ENCODE measurements at places on chromosomes 6 and 20.

- DNase-seq = no peak
These were observed 30.9 kb downstream of the MAP3K5 start for GRCh38 chr6:136761227-136761922.

DNA sequence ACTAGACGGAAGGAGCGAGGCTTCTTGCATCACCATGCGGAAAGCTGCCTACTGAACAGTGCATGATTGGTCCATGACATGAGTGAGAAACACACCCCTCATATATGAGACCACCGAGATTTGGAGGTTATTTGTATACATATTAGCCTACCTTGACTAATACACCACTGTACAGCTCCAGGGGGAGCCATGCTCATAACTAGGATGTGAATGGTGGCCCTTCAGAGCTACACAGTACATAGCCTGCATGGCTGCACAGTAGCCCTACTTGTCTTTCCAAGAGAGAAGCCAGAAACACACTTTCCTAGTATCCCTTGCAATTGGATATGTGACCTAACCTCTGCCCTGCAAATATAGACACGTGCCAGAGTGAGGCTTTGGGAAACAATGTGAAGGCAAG is 21.8 kb upstream of the MCUR1 start:
- DNase-seq = no peak

GRCh38 chr6:41164551-41165120 is 1.7 kb upstream of the TREM2 start:
- DNase-seq = no peak

GRCh38 chr6:144216668-144217218 is 66.4 kb downstream of the STX11 start:
- DNase-seq = no peak

DNA sequence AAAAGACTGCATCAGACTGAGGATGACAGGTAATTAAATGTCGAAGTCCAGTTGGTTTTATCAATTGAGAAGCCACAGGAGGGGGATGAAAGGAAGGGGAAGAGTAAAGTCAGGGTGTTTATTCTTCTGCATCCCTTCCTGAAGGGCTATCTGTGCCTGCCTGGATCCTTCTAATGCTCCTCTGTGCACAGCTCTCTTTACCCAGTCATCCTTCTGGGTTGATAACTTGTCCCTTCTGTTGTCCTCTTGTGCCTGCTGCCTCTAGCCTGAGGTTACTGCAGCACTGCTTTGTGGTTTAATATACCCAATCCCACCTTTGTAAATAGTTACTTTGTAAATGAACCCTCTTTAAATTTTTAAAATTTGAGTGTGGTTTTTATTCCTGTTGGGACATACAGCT is 1127.3 kb downstream of the EPHA7 start:
- no peak for DNase-seq

Data from muscle of arm (tissue), 14 donors.